COLO829 (cell line): ENCODE measurements at places on chromosomes 7 and 10.

DNA sequence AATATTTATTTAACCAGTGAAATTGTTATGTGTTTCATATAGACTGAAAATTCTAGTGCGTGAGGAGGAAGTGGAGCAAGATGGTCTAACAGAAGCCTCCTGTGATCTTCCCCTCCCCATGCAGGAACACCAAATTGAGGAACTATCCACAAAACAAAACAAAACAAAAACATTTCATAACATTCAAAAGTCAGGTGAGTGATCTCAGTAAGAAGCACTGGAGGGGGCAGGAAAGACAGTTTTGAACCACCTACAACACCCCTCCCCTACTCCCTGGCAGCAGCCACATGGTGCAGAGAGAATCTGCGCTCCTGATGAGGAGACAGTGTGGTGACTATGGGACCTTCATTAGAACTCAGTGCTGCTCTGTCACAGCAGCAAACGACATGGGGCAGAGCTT is 221.9 kb upstream of the SEMA3C start:
- DNase-seq = no peak

GRCh38 chr10:8533462-8533861 is 479.0 kb downstream of the GATA3 start:
- no peak for DNase-seq

DNA sequence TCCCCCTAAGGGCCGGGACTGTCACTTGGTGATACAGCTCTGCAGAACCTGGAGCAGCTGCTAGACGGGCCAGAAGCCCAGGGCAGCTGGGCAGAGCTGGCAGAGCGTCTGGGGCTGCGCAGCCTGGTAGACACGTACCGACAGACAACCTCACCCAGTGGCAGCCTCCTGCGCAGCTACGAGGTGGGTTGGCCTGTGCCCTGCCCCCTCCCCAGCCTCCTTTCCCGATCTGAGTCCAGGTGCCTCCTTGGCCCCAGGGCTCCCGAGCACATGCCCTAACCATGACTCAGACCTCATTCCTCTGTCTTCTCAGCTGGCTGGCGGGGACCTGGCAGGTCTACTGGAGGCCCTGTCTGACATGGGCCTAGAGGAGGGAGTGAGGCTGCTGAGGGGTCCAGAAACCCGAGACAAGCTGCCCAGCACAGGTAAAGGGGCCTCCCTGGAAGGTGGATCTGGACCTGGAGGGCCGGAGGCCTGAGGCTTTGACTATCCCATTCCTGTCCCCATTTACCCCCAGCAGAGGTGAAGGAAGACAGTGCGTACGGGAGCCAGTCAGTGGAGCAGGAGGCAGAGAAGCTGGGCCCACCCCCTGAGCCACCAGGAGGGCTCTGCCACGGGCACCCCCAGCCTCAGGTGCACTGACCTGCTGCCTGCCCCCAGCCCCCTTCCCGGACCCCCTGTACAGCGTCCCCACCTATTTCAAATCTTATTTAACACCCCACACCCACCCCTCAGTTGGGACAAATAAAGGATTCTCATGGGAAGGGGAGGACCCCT is 6.4 kb downstream of the NFKB2 start:
- DNase-seq = no peak

- no peak for DNase-seq
Measured at GRCh38 chr7:3915337-3915878, 614.4 kb downstream of the SDK1 start.

DNA sequence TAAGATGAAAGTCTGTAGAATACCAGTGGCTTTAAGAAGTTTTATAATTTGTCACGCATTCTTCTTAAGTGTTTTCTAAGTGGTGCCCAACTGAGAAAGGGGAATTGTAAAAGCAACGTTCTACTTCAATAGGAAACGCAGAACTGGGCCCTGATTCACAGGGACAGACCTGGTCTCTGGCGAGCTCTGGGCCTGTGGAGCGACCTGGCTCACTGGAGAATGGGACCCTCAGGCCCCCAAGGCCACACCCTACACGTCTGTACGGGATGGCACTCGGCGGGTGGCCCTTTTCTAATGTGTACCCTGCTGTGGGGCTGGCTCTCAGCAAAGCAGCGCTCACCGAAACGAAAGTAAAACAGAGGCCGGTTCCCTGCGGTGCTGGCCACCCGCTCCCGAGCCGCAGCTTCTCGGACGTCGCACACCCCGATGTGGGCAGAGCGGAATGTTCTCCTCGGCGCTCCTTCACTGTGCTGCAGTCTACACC is 205.0 kb downstream of the DIP2C start:
- DNase-seq = no peak

DNA sequence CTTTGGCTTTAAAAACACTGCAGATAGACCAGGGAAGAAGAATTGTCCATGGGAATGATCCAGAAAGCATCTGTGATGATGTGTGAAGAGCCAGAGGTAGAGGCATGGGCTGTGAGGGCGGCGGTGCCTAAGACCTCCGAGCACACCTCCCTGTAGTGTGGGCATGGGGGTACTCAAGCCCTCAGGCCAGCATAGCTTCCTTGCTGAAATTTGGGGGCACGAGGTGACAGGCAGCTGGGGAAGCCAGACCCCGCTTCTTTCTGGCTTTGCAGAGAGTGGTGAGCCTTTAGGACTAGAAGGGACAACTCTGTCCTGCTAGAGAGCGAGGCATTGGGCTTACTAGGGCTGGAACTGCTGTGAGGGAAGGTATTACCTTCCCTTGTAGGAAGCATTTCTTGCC is 187.7 kb upstream of the SH2B2 start:
- DNase-seq = no peak

DNA sequence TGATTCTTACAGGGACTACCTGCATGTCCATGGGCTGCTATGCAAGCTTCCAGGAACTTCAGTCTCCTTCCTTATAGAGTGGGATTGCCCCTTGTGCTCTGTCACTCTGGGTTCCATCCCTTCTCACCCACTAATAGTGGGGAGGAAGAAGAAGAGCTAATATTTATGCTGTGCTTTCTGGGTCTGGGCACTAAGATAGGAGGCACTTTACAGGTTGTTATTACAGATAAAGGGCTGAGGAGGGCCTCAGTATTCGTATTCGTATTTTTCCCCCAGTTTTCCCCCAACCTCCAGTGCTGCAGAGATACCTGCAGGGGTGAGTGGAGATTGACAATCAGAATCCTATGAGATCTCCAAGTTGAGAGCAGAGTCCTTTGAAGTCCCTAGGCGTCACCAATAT is 14.2 kb downstream of the HK1 start:
- no peak for DNase-seq

DNA sequence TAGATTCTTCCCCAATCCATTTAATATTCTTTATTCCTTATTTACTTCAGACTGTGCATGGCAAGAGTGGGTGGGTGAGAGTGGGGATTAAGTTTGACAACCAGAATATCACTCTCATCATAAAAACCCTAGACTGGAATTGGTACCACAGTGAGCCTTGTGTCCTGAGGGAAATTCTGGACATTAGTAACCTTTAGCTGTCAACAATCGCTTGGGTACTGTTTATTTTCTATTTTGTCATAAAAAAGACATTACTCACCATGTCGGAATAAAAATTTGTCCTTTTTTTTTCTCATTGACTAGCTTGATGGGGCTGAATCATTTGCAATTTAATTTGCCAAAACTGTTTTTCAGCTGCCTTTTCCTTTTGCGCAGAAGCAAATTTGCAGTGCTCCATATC is 176.1 kb upstream of the SEMA3C start:
- DNase-seq = no peak

- no peak for DNase-seq
Measured at GRCh38 chr10:99708428-99709012, 23.4 kb downstream of the COX15 start.

DNA sequence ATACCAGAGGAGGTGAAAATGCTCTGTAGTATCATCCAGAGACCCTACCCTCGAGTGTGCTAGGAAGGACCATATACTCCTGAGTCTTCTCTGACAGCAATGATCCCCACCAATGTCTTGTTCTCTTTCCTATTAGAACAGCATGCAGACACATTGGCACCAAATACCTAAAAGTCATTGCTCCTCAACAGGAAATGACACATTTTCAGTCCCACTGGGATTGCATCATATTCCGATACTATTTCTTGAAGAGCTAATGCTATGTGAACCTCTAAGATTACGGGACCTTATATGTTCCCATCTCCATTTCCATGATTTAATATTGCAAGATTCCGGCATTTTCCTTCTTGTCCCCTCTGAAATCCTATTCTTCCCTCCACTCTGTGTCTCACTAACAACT is 177.4 kb downstream of the NRP1 start:
- no peak for DNase-seq

GRCh38 chr10:103550229-103550628 is 56.7 kb downstream of the NEURL1 start:
- DNase-seq = no peak

DNA sequence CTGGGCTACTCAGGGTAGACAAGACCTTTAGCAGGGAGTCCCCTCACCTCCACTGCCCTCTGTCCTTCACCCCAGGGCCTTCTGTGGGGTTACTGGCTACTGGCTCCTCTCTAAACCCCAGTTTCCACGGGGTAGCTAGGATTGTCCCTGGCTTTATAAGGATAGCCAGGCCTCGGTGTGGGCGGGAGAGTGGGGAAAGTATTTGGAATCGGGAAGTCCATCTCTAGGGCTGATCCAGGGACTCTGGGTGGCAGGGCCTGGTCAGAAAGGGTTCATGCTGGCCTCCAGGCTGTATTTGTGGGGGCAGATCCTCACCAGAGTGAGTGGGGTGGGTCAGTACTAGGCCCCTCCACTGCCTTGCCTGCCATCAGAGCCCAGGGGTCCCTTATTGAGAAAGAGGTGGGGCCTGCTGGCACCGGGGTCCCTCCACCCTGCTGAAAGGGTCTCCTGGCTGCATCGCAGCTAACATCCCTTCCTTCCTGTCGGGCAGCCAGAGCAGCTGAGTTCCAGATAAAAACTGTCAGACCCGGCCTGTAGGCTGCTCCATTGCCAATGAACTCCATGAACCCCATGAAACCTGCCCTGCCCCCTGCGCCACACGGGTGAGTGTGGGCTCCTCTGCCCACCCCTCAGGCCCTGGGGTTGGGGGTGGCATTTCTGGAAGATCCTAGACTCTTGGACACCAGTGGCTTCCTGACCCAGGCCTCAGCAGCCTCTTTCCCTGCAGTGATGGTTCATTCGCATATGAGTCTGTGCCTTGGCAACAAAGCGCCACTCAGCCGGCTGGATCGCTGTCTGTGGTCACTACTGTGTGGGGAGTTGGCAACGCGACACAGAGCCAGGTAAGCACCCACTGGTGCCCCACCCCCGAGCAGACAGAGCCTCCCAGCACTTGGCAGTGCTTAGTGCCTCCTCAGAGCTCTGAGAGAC is 7.3 kb downstream of the ZMIZ2 start:
- DNase-seq = no peak

GRCh38 chr10:23441251-23441650 is 2.4 kb downstream of the OTUD1 start:
- no peak for DNase-seq

GRCh38 chr10:68900427-68901104 is 549 bp upstream of the DDX50 start:
- no peak for DNase-seq

DNA sequence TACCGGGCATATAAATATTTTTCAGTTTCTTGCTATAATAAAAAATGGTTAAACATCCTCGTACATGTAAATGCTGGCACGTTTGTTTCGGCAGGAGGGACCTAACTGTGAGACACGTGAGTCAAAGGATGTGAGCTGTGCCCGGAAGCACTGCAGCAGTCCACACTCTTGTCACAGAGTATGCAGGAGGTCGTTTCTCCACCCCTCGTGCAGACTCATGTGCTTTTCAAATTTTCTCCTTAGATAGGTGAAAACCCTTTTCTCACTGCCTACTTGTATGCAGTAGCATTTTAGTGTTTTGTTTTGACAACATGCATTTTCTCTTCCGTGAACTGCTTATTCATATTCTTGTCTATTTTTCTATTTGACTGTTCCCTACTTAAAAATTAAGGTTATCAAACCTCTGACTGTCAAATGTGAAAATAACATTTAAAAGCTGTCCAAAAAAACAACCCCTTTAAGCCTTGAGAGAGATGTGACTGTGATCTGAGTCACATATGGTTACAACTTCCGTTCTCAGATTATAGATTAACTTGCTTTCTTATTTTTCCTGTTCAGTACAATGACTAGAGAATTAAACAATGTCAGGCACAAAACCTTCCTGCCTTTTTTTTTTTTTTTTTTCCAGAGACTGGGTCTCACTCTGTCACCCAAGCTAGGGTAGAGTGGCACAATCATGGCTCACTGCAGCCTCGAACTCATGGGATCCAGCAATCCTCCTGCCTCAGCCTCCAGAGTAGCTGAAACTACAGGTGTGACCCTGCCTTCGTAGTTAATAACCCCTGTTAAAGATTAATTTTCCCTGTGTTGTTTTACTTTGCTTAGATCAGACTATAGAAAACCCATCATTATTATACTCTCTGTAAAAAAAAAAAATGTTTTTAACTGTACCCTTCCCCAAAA is 45.1 kb downstream of the DPY19L1 start:
- DNase-seq = no peak

GRCh38 chr7:135717693-135718092 is 10.3 kb downstream of the SLC13A4 start:
- DNase-seq = no peak

- no peak for DNase-seq
Measured at GRCh38 chr7:54485044-54485443, 57.1 kb upstream of the VSTM2A start.

DNA sequence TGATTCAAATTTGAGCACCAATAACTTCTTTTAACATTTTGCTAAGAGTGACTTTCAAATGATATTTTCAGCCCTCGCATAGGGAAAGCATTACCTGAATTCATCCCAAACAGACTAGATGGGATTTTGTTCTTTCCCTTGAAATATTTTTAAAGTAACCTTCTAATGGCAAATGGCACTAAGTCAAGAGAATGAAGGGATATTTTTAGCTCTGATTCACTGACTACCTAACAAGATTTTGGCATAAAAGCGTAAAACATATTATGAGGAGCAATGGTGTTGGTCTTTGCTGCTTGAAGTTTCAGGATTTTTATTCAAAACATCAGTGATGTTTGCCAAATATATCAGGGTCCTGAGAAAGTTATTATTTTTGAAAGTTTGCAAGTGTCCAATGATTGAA is 290.3 kb downstream of the CDK14 start:
- DNase-seq = no peak

GRCh38 chr7:27575613-27576012 is 87.1 kb downstream of the HIBADH start:
- no peak for DNase-seq

- peak; percentile 9 for DNase-seq
Measured at GRCh38 chr7:156827587-156828203, 65.3 kb downstream of the LMBR1 start.

DNA sequence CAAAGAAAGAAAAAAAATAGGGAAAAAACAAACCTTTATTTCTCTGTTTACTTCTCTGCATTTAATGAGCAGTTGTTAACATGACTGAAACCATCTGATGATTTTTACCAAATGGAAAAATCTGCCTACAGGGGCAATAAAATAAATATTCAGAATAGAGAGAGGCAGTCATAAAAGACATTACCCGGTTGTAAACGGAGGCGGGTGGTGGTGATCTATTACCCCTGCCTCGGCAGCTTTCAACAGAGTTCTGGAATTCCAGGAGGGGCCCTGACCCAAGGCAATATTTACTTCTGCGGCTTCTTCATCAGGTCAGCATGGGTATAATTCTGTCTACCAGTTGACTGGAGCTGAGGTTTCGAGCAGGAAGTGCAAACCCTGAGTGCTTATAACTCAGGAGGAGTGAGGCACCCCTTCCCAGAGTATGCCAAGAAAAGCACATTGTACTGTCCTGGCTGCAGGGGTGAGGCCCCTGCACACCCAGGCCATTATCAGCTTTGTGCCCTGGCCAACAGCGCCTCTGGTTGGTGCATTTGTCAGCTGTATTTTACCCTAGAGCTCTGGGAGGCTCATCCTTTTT is 8.2 kb upstream of the CXCL12 start:
- DNase-seq = no peak
